Esophagus squamous epithelium (tissue), 5 donors: ENCODE measurements at places on chromosomes 13 and 19. TPM values are rescaled to one million over a fixed set of nuclear protein-coding genes. Genes with fewer than 3 reads are reported as not detected.

TIMM44 gene
- 50.5 TPM for total RNA-seq

FAM216B gene
- total RNA-seq: not detected

- H3K36me3 ChIP-seq: no peaks in the 10 kb centered on the region
- no peak overlapping the region for H3K27ac ChIP-seq
- H3K4me3 ChIP-seq: no peak overlapping the region
- H3K4me1 ChIP-seq: peaks cover 75% of the 10 kb centered on the region
- no peaks in the 10 kb centered on the region for H3K27me3 ChIP-seq
- no peak for DNase-seq
These were observed 13.1 kb downstream of the UPF1 start for GRCh38 chr19:18844806-18845329.

DNA sequence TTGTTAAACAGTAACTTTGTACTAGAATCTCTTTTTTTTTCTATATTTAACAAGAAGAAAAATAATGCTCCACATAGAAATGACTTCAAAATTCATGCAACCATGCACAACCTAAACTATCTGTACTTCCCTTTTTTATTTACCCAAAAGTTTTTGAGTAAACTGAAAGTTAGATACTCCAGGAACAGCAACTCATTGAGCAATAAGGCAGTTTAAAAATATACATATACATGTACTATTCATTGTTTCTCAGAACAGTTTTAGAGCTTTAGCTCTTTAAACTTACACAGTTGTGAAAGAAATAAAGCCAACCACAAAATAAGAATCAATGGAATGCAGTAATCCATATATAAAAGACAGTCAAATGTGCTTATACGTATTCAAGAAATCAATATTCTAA, 39.2 kb downstream of the MTMR6 start:
- no peak overlapping the region for H3K27ac ChIP-seq
- no peak for DNase-seq
- H3K4me3 ChIP-seq: no peak overlapping the region
- no peaks in the 10 kb centered on the region for H3K4me1 ChIP-seq
- no peaks in the 10 kb centered on the region for H3K36me3 ChIP-seq
- no peaks in the 10 kb centered on the region for H3K27me3 ChIP-seq

- no peak for DNase-seq
- H3K27ac ChIP-seq: no peak overlapping the region
- H3K4me1 ChIP-seq: peaks cover 11% of the 10 kb centered on the region
- H3K27me3 ChIP-seq: peaks cover 12% of the 10 kb centered on the region
- no peaks in the 10 kb centered on the region for H3K36me3 ChIP-seq
These were observed 1.9 kb upstream of the RABAC1 start for GRCh38 chr19:41960973-41961372.

- no peak overlapping the region for H3K4me3 ChIP-seq
- peaks cover 27% of the 10 kb centered on the region for H3K4me1 ChIP-seq
- DNase-seq: no peak
- H3K27me3 ChIP-seq: no peaks in the 10 kb centered on the region
- H3K36me3 ChIP-seq: no peaks in the 10 kb centered on the region
These were observed 45.3 kb downstream of the RGCC start for GRCh38 chr13:41502673-41503072.
